ENCODE measurements at places on chromosomes 12 and 14.

DNA sequence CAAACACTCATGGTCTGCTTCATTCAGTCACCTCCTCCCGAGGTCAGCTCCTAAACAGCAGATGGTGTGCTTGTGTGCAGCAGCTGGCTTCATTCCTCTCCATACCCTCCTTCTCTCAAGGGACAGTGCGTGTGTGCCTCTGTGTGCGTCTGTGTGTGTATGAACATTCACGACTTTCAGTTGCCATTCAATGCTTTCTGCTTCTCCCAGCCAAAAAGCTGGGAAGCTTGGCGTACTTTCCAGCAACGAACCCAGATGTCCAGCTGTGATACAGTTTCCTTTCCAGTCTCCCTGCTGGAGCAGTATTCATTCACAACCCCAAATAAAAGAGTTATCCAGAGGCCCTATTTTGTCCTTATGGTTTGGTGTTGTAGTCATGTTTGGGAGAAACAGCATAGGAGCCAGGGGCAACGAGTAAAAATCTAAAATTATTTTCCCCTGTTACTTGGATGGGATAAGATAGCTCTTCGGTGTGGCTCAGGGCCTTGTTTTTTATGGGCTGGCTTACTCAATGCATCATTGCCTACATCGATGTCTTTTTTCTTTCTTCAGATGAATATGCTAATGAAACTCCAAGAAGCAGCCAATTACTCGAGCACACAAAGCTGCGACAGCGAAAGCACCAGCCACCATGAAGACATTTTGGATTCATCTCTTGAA, 379.3 kb downstream of the NAV3 start:
- no peak for DNase-seq

- no peak for DNase-seq
These were observed 180.6 kb downstream of the SLC15A4 start for GRCh38 chr12:128643155-128643554.

- DNase-seq: no peak
These were observed 1213.6 kb downstream of the GALC start for GRCh38 chr14:86779416-86779815.

DNA sequence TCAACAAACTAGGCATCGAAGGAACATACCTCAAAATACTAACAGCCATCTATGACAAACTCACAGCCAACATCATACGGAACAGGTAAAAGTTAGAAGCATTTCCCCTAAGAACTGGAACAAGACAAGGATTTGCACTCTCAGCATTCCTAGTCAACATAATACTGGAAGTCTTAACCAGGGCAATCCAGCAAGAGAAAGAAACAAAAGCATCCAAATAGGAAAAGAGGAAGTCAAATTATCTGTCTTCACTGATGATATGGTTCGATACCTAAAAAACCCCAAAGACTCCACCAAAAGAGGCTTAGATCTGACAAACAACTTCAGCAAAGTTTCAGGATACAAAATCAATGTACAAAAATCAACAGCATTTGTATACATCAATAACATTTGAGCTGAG, 32.5 kb downstream of the CCDC38 start:
- DNase-seq: no peak

DNA sequence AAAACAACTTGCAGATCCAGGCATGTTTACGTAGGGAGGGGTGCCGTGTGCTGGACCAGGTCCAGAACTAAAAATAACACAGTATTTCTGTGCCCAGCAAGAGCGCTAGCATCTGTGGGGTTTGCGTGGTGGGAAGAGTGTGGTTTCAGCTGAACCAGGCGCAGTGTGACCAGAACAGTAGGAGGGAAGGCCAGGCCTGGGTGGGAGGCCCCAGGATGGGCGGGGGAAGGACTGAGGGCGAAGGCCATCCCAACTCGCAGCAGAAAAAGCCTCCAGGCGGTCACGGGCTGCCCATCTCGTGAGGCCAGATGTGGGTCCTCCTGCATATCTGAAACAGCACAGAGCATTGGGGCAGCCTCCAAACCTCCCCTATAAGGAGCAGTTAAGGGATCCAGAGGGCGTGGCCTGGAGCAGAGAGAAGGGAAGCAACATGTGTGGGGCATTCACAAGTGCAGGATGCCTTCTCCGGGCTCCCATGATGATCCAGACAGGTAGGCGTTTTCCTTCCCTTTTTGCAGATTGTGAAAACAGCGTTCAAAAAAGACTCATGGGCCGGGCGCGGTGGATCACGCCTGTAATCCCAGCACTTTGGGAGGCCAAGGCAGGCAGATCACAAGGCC, 17.8 kb upstream of the CD9 start:
- DNase-seq: no peak

GRCh38 chr12:127240249-127240929, 1026.6 kb upstream of the TMEM132C start:
- no peak for DNase-seq

DNA sequence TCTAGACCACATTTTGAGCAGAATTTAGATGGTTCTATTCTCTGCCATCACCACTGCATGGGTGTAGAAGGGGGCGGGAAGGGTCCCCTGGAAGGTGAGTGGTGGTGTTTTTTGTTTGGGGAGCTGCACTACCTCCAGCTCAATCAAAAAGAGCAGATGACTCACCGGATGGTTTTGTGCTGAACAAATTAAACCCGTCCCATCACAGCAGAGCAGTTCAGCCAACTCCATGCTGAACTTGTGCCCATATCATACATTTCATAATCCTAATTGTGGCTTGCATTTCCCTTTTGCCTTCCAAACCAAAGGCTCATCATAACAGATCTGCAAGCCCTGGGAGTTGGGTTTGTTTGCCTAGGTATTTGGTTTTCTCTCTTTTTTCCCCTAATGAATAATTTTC, 53.0 kb upstream of the RPH3A start:
- no peak for DNase-seq

GRCh38 chr12:131915823-131916222, 13.3 kb upstream of the PUS1 start:
- DNase-seq: no peak

DNA sequence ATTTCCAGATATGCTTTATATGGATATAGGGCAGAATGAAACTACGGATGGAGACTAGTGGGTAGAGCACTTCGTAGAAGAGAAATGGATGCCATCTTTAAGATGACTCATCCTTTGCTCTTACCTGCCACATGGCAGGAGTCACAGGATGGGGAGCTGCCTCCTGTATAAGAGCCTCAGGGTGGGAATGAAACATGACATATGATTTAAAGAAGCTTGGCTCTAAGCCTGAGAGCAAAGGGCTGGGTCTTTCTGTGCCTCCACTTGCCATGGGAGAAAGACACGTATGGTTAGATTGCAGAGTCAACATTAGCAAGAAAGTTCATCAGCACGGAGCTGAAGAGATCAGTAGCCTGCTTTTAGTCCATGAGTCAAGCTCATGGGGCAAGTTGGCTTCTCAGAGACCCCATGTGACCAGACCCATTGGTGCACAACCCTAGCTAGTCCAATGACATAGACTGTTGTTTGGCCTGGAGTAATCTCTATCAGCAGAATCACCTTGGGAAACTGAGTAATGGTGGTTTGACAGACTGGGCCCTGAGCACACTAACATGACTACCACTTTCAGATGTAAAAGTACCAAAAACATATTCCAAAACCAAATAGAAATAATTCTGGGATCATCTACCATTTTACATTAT, 38.1 kb upstream of the IL22 start:
- no peak for DNase-seq

- DNase-seq: no peak
These were observed 391.4 kb downstream of the C12orf75 start for GRCh38 chr12:105721891-105722290.

GRCh38 chr12:66491853-66492252, 187.0 kb downstream of the GRIP1 start:
- DNase-seq: no peak

DNA sequence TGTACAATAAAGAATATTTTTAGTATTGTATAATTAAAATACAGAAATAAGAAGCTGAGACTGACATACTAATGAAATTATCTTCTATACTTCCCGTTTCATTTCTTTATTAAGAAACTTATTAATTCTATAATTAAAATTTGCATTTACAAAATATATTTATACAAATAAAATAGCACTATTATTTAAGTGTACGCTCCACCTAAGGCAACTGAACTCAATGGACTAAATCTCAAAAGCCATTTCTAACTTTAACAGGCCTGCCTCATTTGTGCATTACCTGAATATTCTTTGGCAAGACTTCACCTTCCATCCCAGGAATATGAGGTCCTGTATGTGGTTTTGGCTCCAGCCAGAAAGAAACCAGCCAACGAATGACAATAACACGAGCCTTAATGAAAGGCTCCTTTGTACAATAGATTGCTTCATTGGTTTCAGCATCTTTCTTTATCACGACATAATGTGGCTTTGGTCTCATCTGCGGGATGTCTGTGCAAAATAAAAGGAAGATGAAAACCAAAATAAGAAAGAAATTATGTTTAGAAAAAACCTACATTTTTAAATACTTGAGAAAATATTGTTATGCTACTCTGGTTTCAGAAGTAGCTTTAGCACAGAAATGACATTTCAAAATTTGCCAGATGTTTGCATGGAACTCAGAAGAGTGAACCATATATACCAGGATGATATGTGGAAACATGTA, 58.7 kb downstream of the RALGAPA1 start:
- DNase-seq: no peak

DNA sequence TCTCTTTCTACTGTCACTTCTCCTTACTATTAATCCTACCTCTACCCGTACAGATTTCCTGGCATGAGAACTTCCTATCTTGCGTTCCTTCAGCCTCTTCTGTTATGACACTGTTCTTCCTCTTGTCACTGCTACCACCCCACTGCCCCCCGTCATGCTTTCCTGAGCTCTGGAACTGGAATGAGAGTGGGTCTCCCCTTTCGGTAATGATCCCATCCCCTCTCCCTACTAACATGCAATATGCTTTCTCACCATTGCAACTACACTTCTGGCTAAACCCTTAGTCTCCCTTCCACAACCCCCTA, 4.9 kb upstream of the AP1G2 start:
- no peak for DNase-seq

DNA sequence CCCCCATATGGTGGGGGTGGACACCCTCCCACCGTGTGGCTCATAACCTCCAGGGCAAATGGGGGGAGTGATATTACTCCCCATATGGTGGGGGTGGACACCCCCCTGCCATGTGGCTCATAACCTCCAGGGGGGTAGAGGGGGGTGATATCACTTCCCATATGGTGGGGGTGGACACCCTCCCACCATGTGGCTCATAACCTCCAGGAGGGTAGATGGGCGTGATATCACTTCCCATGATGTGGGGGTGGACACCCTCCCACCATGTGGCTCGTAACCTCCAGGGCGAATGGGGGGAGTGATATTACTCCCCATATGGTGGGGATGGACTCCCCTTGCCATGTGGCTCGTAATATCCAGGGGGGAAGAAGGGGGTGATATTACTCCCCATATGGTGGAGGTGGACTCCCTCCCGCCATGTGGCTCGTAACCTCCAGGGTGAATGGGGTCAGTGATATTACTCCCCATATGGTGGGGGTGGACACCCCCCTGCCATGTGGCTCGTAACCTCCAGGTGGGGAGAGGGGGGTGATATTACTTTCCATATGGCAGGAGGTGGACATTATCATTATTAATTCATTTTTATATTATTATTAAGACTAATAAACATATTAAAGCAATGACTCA, 51.2 kb upstream of the OXA1L start:
- DNase-seq: no peak

GRCh38 chr14:22982477-22983245, at the start of gene AJUBA:
TSS of gene AJUBA (minus strand) at chr14:22982551. CDS start at chr14:22982266, 285 bp downstream.
- DNase-seq: peak; percentile 70

GRCh38 chr12:115964626-115965025, 312.9 kb downstream of the MED13L start:
- no peak for DNase-seq

GRCh38 chr12:62783881-62784280, 151.1 kb downstream of the PPM1H start:
- DNase-seq: no peak

DNA sequence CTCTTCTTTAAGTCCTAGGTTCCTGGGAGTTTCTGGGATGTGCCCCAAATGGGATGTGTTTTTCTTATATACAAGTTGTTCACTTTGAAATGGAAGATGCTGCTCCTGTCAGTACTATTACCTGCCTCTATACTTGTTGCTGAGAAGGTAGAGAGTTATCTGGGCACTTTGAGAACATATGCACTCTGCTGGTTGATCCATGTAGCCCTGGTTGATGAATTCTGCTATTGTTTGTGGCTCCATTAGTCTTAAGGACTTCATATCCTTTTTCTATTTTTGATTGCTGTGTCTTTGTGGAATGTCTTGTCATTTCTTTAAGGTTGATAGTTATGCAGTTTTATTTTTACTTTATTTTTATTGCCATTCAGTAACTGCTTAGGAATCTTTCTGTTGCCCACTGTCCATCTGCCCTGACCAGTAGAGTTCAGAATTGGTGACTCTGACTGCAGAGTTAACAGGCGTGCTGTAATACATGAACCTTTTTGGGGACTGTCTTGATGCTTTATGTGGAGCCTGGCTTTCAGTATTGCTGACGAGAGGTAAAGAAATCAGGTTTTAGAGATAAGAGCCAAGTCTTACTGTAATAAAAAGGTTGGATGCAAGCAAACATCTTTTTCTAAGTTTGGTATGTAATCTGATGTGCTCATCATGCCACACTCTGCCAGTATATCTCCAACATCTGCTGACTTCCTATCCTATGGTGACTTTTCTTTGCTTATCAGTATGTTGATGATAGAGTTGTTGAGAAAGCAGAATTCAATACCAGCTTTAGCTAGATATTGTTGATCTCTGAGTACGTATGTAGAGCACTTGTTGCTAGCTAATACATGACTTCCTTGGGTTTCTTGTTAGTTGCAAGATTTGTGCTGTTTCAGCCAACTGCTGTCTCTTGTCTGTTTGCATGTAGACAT, 1.6 kb downstream of the GMPR2 start:
- DNase-seq: no peak

- no peak for DNase-seq
These were observed 51.4 kb downstream of the WSCD2 start for GRCh38 chr12:108180255-108181094.
